ENCODE measurements at places on chromosomes 2 and 18. TPM values are rescaled to one million over a fixed set of nuclear protein-coding genes. Genes with fewer than 3 reads are reported as not detected.

Gene RTP5
- total RNA-seq, result not detected

Gene VPS4B
- total RNA-seq, result 58.5 TPM

Gene LAMA3
- not detected for total RNA-seq

Gene MARS2
- total RNA-seq, result 22.6 TPM

Gene ONECUT2
- total RNA-seq, result not detected

DNA sequence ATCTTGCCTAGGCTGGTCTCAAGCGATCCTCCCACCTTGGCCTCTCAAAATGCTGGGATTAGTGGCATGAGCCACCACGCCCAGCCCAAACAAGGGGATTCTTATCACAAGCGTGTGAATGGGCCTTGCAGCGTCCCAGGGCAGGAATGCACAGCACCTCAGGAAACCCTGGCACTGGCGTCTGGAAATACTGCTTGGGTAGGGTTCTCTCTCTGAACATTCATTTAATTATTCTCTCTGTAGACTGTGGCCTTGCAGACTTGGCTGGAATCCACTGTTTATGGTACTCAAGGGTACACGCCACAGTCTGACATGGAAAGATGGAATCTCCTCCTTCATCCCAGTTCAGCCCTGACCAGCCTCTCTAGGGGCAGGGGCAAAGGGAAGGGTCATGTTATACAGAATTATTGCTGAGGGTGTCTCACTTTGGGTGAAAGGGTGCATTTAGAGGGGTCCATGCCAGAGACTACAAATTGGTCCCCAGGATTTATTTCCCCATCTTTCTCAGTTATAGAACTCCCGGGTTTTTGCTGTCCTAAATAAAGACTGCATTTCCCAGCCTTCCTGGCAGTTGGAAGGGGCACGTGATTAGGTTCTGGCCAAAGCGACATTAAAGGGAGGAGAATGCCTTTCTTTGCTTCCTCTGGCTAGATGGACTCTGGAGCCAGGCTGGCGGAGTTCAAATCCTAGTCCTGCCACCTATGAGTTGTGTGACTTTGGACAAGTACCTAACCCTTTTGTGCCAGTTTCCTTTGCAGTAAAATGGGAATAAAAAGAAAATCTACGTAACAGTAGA is 147.2 kb upstream of the HAAO start:
- no peak for DNase-seq

DNA sequence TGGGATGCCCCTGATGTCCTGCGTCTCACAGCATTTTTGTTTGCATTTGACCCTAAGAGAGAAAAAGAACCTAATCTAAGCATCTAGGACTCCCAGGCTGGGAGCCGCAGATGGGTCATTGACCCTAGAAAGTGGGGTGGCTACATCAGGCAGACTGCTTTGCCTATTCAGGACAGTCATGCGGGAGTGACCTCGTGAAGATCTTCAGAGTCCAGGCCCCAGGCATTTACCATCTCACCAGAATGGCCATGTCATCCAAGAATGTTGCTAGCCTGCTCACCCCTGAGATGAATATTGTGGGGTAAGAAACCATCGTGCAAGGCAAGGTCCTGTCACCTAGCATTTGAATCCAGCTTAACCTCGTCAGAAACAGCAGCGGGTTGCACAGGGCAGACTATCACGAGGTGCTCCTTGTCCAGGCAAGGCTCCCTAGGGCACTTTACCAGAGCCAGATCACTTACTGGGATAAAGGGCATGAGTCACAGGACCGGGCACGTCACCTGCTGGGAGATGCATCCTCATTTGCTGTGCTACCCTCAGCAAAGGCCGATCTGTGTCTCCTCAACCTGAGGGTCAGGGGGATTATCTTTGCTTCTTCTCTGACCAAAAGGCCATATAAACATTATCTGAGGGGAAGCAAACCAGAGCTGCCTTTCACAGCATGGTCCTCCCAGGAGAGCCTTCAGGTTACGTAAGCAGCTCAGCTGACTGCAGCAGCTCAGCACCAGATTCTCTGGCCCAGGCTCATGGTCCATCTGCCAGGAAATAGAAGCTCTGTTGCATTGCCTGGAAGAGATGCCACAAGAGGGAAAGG is 162.3 kb downstream of the ACKR3 start:
- DNase-seq, result no peak

DNA sequence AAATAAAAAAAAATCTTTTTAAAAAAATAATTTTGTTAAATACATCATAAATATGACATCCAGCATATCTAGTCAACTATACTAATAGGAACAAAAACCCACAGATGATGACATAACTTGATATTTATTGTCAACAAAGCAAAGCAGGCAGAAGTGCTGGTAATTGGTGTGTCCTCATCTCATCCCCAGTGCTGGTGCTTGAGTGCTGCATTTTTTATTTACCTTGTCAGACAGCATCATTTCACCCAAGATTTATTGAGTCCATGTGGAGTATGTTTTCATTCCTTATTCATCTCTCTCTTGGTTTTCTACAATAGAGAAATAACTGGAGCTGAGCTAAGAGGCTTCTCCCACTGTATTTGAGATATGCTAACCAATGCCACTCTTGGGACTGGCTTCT is 191.6 kb upstream of the SLC14A2 start:
- DNase-seq, result no peak

GRCh38 chr2:174784316-174784715 is 20.0 kb upstream of the CHRNA1 start:
- DNase-seq, result no peak

DNA sequence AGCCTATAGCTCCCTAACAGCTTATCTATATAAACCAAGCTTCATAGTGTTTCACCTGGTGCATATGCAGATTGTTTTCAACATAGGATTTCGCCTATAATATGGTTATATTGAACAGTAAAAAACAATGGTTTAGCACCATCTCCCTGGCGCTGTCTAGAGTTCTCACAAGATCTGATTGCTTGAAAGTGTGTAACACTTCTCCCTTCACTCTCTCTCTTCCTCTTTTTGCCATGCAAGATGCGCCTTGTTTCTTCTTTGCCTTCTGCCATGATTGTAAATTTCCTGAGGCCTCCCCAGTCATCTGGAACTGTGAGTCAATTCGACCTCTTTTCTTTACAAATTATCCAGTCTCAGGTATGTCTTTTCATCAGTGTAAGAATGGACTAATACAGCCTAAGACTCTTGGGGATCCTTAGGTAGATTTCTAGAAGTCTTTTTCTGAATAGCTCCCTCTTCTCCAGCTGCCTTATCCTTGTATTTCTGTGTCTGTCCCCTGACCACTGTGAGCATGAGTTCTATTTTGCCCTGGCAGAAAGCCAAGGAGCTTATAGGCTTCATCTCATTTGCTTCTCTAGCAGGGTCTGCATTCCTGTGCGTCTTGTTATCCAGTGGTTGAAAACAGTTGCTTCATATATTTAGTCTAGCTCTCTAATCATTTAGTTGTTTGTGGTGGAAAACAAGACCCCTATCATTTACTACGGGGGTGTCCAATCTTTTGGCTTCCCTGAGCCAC is 401.6 kb downstream of the GPD2 start:
- no peak for DNase-seq

DNA sequence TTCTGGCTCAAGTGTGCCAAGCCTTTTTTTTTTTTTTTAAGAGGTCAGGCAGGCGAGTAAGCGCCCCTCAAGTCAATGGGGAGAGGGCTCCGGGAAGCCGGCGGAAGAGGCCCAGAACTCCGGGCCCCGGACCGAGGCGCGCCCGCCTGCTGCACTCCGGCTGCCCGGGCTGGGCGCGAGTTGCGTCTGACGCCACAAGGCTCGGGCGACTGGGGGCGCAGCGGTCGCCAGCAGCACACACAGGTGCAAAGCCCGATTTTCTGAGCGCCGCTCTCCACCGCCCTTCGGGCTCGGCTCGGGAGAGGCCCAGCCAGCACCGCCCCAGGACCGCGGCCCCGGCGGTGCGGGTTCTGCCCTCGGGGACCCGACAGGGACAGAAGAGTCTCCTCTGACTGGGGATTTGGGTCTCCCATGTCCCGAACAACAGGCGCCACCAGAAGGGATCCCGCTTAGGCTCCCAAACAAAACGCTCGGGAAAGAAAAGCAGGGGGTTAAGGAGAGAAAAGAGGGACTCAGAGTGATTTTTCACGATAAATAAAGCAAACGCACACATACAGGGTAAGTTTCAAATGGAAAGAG is 787 bp downstream of the ERBB4 start:
- DNase-seq, result no peak

DNA sequence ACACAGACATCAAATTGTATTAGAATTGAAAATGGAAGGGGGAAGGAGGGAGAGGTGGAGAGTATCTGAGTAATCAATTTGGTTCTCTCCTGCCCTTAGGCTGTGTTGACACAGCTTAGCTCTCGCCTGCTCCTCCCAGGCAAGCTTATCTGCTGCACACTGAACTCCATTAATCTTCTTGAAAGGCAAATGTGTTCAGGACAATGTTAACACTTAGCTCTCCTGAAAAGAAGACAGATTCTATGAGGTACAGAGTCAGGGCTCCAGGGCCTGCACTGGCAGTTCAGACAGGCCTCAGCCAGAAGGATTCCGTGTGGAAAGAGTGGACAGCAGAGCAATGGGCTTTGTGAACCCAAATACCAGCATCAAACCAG is 430.0 kb upstream of the TNP1 start:
- DNase-seq, result no peak

GRCh38 chr18:69484699-69485396 is 84.2 kb downstream of the DOK6 start:
- DNase-seq, result no peak

DNA sequence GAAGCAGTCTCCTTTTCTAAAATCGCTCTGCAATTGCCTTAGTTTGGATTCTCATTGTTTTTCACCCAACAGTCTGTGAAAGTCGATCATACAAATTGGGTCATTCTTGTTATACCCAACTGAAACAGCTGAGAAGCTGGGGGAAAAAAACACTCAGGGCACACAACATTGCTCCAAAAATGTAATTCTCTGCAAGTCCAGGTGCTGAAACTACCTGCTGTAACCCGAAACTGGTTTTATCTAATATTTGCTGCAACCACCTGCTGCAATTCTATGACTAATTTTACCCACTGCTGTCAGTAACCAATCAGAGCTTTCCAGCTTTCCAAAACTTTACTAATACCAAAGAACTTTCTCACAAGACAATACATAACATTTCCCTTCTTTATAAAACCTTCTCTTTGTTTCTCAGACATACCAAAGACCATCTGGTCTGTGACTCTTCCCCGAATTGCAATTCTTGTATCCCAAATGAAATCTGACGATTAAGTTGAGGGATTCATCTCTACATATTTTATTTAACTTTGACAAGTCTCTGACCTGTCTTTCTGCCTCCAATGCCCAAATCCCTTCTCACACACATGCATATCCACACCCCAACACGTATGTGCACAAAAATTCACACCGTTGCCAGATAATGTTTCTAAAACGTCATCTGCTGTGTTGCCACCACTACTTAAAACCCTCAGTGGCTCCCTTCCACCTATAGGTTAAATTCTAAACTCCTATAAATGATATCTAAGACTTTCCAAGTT is 198.3 kb downstream of the PIEZO2 start:
- no peak for DNase-seq

DNA sequence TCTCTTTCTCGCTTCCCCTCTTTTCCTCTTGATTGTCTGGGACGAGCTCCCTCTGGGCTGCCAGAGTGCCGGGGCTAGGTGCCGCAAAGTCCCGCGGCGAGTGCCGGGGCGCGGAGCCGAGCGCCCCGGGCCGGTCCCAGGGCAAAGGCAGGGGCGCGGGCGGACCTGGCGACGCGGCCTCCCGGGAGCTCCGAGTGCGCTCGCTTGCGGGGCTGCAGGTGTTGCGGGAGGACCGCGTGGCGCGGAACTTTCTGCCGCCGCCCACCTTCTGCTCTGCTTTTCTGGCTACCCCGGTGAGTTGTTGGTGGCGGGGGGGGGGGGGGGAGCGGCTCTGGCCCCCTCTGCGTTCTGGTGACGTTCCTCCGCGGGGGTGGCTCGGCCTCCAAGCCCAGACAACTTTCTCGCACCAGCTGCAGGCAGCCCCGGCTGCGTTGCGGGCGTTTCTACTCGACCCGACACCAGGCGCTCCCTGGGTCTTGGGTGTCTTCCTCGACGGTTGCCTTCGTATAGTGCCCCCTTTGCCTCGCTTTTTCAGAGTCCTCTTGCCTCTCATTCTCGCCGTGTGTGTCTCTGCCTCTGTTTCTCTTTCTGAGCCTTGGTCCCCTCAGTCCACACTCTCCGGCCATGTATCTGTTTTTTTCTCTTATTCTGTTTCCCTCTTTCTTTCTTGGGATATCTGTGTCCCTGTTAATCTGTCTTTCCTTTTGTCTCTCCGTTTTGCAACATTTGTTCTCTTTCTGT is 759 bp downstream of the GALNT13 start:
- DNase-seq, result no peak

GRCh38 chr2:166439078-166439477 is 55.0 kb downstream of the SCN7A start:
- no peak for DNase-seq

- no peak for DNase-seq
These were observed 129.7 kb downstream of the SMAD2 start for GRCh38 chr18:47800756-47801155.

GRCh38 chr2:218804817-218805216 is 22.9 kb downstream of the CYP27A1 start:
- no peak for DNase-seq

- DNase-seq, result no peak
These were observed 228.3 kb downstream of the TWIST2 start for GRCh38 chr2:239075918-239076758.

DNA sequence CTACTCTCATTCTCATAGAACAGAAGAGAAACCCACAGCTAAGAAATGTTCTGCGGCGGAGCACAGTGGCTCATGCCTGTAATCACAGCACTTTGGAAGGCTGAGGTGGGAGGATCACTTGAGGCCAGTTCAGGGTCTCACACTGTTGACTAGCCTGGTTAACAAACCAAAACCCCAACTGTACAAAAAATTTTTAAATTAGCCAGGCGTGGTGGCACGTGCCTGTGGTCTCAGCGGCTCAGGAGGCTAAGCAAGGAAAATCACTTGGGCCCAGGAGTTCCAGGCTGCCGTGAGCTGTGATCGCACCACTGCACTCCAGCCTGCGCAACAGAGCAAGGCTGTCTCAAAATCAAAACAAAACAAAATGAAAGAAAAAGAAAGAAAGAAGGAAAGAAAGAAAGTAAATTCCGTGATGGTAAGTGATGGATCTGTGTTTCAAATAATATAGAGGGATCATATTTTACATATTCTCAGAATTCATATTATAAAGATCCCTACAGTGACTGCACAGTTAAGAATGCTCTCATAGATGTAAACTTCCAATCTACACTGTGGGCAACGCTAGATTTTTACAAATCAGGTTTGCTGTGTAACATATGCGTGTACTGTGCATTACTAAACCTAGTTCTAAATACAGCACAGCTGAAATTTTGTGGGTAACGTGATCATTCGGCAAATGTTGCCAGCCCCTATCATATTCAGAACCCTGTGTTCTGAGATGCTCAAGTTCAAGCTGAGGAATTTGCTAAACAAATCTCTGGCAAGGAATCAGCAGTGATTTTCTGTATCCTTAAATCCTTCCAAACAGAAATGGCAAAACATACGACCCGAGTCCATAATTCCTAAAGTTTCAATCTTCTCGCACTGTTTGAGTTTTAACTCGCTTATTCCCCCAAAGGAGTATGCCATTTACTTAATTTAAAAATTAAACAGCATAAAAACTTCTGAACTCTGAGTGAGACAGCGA is 1.2 kb upstream of the RAB12 start:
- peak; percentile 56 for DNase-seq

GRCh38 chr18:36411745-36412168 is 114.2 kb downstream of the FHOD3 start:
- peak; percentile 61 for DNase-seq

All from Karpas-422 (cell line).